Stimulated activated CD4-positive, alpha-beta T cell treated with anti-CD3 and anti-CD28 coated beads, Interleukin-2, amount 100 ng/mL, for 24 hours (primary cell): ENCODE measurements at places on chromosomes 7 and 10.

DNA sequence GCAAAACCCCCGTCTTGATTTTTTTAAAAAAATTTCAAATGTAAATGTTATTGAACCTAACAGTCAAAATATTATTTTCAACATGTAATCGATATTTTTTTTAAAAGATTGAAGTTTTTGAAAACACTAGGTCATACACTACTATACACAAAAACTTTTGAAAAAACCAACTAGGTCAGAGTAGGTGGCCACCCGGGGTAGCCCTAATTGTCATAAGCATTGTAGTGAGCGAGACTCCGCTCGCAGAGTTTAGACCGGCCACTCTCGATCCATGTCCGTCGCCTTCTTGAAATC, 417 bp downstream of the RFC2 start:
- DNase-seq = no peak

- DNase-seq = no peak
Observed at GRCh38 chr7:15446722-15447121, 115.1 kb downstream of the AGMO start.

DNA sequence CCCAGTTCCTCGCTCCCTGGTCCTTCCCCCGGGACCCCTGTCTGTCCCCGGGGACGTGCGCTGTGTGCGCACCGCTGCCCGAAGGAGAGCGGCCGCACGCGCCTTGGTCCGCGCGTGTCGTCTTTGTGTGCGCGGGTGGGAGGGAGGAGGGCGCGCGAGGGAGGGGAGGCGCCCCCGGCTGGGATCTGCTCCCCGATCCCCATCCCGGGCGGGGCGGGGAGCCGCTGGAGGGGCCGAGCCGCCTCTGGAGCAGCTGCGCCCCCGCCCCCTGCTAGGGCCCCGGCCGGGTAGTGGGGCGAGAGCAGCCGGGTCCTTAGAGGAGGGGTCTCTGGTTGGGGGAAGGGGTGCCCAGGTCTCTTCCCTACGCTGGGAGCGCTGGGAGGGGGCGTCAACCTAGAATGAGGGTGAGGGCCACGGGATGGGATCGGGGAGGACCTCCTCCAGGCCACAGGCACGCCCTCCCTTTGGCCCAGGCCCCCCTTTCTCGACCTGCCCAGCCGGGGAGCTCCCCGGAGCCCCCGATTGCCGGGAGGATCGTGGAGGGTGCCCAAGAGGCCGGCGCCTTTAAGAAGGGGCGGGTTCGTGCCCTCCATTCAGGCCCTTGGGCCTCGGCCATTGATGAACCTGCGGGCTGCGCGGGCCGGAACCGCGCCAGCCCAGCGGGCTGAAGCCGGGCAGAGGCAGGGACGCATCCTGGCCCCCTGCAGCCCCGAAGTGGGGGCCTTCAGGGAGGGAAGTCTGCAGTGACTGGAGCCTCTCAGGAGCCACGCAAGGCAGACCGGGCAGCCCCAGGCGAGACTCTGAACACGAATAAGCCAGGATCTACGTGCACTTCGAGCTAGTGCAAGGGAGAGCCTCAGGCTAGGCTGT, 678 bp downstream of the SH2B2 start:
- peak; percentile 29 for DNase-seq

GRCh38 chr10:67790534-67791408, 47.2 kb downstream of the DNAJC12 start:
- no peak for DNase-seq

DNA sequence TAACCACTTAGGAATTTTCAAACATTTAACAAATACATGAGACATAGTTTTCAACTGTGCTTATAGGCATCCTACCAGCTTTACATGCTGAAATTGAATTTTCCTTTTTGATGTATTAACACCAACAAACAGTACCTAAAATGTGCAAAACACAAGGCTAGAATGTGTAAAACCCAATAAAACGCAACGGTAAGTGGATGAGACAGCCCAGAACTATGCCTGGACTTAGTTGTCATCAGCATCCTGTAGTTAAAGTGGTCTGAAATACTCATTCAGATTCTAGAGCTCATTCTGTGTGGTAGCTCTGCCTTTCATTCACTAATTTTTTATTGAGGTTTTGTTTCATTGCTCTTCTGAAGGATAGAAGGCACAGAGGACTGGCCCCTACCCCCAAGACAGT, 137.1 kb downstream of the BMPER start:
- DNase-seq = no peak

GRCh38 chr10:123348691-123349572, 194.7 kb downstream of the BUB3 start:
- DNase-seq = no peak

DNA sequence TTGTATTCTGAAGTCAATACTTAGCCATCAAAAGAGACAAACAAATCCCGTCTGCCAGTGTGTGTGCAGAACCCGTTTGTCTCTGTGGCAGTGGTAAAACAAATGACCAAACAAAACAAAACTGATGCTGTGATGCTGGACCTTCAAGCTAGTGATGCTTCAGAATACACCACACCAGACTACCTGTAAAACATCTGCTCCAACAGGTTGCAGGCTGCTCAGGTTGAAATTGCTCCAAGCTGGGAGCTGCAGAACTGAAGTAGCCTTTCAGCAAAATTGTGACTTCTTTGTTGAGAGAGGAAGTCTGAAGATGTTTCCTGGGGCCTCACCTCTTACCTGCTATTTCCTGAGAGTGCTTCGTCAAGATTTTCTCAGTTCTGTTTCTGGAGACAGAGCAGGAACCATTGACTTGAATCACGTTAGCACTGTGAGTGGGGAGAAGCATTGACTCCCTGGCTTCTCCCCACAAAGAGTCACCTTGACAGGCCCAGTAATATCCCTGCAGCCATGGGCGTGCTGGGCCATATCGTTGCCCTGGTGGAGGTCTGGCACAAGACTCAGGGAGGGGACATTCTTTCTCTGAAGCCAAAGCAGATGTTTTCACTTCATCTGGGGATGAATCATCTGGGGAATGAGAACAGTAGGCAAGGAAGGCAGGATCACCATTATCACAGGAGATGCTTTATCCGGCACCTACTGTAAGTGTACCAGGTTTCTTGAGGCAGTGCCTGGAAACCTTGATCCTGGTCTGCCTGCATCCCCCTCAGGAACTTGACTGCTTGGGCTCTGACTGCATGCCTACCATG, 80.2 kb downstream of the RBM20 start:
- no peak for DNase-seq

- no peak for DNase-seq
Observed at GRCh38 chr10:114908896-114909295, 29.1 kb upstream of the TRUB1 start.

GRCh38 chr10:124748953-124749645, 4.9 kb upstream of the FAM53B start:
- no peak for DNase-seq

GRCh38 chr7:142380069-142380468, 122.2 kb upstream of the PRSS58 start:
- no peak for DNase-seq

GRCh38 chr7:77479536-77480088, 57.5 kb upstream of the PTPN12 start:
- DNase-seq = no peak

DNA sequence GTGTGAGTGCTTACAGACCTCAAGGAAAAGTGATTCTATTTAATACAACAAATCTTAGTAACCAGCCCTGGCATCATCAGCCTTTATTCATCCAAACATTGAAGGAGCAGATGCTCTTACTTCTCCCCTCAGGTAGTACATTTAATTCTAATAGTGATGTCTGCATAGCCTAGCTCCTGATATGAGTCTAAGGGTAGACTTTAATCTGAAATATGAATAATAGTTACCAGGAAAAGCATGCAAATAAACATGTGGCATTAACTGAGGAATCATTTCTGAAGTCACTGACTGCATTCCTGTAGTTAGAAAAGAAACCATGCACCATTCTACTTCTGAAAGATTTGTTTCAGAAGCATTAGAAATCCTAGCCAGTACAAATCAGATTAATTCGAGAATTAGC, 25.7 kb upstream of the LMBR1 start:
- no peak for DNase-seq

GRCh38 chr7:8515640-8516185, 82.3 kb downstream of the NXPH1 start:
- DNase-seq = no peak

DNA sequence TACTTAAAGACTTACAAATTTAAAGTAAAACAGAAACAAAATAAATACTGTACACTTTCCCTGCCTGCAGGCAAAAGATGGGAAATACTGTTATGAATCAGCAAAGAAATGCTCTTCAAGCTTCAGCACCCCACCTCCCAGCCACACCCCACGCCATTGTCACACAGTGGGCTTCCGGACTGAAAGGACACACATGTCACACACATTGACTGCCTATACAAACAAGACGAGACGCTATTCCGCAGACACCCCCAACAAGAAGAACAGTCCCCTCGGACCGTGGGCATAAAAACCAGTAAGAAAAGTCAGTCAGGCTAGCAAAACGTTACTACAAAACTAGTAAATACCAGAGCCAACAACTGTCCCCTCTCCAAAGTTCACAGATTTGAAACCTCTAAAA, 22.2 kb upstream of the PARP12 start:
- peak; percentile 46 for DNase-seq

DNA sequence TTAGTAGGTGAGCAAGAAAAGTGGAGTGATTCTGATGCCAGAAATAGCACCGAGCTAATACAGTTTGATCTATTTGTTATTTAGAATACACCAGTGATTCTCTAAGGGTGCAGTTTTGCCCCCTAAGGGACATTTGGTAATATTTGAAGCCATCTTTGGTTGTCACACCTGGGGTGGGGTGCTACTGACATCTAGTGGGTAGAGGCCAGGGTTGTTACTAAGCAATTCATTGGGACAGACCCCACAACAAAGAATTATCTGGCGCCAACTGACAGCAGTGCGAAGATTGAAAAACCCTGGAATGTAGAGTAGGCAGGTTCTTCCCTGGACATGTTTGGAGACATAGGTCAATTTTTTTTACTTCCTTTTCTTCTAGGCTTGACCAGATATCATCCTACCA, 14.6 kb downstream of the PALS2 start:
- DNase-seq = peak; percentile 29

DNA sequence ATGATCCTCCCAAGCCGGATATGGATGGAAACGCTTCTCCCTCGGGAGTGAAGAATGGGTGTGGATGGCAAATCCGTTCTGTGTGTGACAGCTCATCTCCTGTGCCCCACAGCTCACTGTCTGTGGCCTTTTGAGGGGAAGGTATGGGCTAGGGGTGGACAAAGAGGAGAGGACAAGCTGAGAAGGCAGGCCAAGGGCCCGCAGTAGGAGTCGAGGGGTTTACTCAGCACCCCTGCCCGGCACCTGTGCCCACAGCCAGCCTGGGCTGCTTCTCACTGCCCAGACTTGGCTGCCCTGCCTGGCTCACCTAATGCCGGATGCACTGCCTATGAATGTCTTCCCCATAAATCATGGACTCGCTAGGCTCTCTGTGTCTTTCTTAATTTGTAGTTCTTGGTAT, 503.8 kb downstream of the TCERG1L start:
- no peak for DNase-seq

DNA sequence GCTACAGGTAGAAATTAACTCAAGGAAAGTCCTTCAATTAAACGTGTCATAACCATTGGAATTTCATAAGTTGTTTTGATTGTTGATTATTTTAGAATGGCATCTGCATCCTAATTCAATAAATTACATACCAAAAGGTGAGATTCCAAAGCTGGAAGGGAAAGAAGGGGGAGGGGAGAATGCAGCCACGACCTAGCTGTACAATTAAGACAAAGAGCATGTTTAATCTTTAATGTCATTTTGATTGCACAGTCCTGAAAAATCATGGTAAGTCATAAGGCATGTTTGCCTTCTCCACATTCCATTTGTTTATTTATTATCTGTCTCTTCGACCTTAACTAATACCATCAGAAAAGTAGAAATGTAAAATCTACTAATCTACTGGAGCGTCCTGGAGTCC, 358.1 kb downstream of the FRMD4A start:
- DNase-seq = no peak

DNA sequence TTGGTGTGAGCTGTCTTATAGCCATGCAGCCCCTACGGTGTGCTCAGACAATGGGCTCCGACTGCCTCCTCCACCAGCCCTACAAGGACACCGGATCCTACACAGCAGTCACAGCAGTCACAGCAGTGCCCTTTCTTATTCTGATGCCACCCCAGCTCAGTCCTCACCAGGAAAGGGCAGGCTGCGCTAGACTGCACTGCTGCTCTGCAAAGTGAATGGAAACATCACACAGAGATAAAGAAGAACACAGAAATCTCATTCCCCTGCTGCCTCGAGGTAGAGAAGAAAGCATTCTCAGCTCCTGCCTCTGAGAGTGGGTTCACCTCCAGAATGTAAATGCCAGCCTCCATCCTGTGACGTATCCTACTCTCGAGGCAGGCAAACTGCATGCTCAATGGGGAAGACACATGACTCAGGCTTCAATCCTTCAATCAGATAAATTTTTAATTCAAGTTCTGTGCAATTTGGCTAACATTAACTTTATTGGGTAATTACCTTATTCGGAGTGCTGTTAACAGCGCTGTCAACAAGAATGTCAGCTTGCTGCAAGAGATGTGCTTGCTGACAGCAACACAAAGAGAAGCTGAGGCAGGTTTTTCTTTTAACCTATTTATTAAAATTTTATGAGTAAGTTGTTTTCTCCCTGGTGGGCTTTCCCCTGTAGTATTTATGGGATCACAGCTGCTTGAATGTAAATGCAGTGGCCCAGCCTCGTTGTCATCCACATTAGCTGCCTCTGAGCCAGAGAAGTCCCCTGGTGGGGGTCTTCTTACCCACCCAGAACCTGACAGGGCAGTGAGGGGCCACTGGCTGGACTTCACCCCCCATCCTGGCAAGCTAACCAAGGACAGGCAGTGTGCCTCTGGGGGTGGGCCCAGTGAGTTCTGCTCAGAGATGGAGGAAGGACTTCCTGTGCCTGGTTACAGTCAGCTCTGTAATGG, 241.3 kb upstream of the KMT2E start:
- DNase-seq = no peak

GRCh38 chr7:2736411-2736914, 48.5 kb downstream of the AMZ1 start:
- no peak for DNase-seq

DNA sequence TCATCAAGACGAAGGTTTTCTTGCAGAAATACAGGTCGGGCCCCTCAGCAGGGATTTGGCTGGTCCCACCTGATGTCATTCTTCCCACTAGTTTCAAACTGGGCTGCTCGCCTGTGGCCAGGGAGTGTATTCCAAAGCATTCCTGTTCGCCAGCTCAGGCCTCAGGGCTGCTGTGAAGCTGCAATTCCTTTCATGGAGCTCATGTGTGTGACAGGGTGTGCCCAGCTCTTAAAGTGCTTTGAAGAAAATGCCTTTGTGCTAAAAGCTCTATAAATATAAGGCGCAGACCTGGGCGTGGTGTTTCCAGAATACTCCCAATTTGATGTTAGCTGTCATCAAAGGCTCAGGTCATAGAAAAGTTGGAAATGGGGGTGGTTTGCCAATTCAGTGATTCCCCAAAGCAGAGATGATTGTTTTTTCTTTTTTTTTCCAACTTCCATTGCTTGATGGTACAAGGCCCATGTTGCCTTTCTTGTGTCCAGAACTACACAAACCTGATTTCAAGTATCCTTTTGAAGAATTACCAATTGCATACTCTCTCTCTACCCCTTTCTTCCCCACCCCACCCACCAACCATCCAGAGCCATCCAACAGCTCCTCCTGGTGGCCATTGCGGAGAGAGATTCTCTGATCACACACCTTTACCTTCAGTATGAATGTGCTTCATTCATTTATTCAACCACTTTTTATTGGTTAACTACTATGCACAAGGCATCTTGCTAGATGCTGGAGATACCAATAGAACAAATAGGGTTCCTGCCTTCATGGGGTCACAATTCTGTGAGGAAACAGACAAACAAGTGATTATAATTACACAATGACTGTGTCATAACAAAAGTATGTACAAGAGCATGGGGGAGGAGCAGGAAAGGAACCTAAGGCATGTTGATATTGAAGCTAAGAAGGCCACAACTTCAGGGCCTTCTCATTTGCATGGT, 297.3 kb upstream of the LYZL1 start:
- DNase-seq = peak; percentile 35
